Calu3 (cell line): ENCODE measurements at places on chromosomes 1 and 21.

DNA sequence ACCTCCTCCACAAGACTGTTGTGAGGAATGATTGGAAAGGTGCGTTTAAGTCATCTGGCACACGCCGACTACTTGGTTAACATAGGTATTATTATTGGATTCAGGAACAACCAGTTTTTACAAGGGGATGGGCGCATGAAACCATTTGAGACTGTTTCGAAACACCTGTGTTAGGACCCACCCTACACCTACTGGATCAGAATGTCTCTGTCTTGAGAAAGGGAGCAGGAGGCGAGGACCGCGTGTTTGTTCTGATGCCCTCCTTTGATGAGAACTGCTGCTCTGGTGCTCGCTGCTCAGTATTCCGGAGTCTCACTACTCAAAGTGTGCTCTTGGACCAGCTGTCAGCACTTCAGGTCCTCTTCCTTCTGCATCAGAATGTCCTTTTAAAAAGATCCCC lies 7.3 kb downstream of the H6PD start:
- DNase-seq, result no peak

- DNase-seq, result no peak
These were observed 50.7 kb upstream of the SPOCD1 start for GRCh38 chr1:31866450-31867032.

DNA sequence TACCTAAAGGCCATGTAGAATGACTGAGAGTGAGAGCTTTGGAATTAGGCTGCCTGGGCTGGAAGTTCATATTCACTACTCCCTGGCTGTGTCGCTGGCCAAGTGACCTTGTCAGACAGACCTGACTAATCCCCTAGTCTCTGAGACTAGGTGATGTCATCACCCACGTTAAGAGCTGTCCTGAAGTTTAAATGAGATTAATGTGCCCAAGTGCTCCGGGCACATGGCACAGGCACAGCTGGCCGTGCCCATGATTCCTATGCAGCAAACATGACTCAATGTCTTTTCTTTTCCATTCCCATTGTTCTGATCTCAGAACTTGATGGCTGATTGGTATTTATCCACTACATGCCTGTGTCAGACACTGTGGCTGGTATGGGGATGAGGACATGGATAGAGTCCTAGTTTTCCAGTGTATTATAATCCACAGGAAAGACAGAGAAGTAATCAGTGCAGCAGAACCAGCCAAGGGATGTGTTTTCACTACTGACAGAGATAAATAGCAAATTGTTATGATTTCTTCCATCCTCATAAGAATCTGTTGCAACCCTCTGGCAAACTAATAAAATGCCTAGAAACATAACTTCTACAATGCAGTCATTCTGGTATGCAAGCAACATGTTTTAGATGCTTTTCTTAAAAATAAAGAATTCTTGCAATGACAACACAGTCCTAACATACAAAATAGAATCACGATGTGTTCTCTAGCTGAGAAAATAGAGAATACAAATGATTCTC lies 180.9 kb downstream of the PCP4 start:
- DNase-seq, result no peak

DNA sequence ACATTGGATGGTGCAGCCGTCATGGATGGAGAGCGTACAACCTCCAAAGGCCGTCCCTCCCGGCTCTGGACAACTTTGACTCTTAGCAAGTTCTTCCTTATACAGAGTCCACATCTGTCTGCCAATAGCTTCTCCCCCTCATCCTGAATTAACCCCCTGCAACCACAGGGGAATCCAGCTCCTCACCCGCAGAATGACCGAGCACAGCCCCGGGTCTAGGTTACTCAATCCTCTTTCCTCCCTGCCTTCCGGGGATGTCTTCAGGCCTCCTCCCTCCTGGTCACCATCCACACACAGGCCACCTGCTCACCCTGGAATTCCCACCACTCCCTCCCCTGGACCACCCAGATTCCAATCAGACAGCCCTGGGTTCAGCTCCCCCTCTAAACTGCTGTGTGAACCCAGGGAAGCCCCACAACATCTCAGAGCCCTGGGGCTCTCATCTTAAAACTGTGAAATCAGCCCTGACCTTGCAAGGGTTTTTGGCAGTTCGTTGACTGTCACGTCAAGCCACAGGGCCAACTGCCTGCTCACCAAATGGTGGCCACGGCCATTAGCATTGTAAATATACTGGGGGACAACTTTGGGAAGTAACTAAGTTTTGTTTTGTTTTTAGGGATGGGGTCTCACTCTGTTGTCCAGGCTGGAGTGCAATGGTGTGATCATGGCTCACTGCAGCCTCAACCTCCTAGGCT lies 54.2 kb downstream of the HSPG2 start:
- no peak for DNase-seq
